Mucosa of descending colon (tissue), 3 donors: ENCODE measurements at places on chromosomes 3 and 15. TPM values are rescaled to one million over a fixed set of nuclear protein-coding genes. Genes with fewer than 3 reads are reported as not detected.
A peak's percentile ranks its signal among the peaks of the same experiment; 100 is the strongest.

GRCh38 chr3:27114684-27115083 is 254.5 kb downstream of the NEK10 start:
- DNase-seq: no peak

Gene CYP1A1
- total RNA-seq: not detected

- no peak for DNase-seq
Observed at GRCh38 chr3:141367038-141367730, 1.1 kb upstream of the ZBTB38 start.

GRCh38 chr3:151591441-151591840 is 130.6 kb upstream of the IGSF10 start:
- no peak for DNase-seq

- no peak for DNase-seq
Observed at GRCh38 chr3:24136624-24137310, 191.7 kb downstream of the NR1D2 start.

GRCh38 chr3:36214460-36214859 is 165.8 kb upstream of the STAC start:
- DNase-seq: no peak

Gene MYLK
- total RNA-seq: 157 TPM

Gene ADIPOQ
- total RNA-seq: 0.12 TPM

Gene KLHL40
- total RNA-seq: not detected

DNA sequence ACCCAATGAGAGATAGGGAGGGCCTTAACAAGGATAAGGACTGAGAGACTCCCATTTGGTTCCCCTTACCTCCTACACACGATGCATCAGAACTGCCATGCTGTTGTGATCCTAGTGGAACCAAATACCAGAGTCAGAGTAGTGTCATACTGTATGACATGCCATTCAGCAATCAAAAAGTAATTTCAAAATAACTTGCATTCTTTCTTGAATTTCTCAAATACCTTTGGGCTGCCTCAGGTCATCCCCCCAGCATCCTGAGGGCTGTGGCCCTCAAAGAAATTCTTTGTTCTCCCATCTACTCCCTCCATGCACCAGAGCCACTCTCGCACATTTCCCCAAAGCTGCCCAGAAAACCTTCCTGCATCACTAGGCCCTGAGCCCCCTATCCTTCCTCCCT is 68.9 kb upstream of the PPP2R3A start:
- DNase-seq: no peak

DNA sequence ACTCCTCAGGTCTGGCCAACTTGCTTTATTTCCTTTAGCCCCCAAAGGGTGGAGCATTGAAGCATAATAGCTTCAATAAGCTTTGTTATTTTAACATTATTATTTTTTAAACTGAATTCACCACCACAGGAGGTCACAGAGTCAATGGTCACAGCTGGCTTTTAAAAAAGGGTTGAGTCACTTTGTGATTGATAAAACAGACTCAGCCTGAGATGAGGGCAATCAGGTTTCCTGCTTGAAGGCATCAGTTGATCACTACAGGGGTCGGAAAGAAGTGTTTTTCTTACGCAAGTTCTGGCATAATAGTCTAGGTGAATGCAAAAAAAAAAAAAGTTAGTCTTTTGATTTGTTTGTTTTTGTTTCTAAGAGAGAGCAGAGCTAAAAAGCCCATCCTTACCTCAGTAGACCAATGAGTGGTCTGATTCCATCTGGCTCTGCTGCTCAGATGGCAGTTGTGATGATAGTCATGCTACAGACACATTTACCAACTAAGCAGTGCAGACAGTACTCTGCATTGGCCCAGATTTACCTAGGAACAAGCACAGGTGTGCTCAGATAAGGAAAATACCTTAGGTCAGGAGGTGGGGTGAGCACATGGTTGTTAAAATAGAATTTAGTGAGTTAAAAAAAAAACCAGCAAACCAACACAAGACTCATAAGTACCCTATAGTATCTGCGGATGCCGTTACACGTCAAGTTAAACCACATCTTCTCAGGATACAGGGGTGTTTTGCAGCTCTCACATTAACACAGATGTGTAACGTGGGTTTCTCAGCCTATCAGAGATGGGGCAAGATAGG is 22.6 kb downstream of the ZNF80 start:
- DNase-seq: no peak

DNA sequence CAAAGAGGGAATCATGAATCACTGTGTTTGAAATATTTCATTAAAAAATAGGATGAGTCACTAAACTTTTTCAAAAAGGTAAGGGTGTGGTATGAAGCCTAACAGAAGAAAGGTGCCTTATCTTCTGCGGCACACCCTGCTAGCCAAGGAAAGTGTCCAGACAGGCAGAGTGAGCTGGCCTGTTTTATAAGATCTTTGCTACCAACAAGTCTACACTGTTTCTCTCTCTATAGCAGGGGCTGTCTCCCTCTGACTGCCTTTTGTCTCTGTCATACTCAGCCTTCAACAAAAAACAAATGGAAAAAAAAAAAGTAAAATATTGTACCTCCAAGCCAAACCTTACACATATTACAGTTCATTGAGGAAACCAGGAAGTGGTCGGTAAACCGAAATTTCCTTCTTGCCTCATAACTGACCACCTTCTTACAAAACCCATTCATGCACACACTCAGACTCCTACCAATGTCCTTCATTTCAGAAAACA is 9.1 kb downstream of the ZDHHC3 start:
- peak; percentile 49 for DNase-seq
